HCT116 (cell line): ENCODE measurements at places on chromosomes 4 and X.

GRCh38 chr4:20403290-20403689 is 151.6 kb downstream of the SLIT2 start:
- peaks cover 6% of the 10 kb centered on the region; the same call in 1 of the 2 replicates for H3K27me3 ChIP-seq
- no peaks in the 10 kb centered on the region for H3K36me3 ChIP-seq
- no peaks in the 10 kb centered on the region; the same call in 1 of the 2 replicates for H3K4me1 ChIP-seq
- no peak overlapping the region for H3K27ac ChIP-seq
- H3K4me3 ChIP-seq, result no peak overlapping the region
- no peak for DNase-seq

DNA sequence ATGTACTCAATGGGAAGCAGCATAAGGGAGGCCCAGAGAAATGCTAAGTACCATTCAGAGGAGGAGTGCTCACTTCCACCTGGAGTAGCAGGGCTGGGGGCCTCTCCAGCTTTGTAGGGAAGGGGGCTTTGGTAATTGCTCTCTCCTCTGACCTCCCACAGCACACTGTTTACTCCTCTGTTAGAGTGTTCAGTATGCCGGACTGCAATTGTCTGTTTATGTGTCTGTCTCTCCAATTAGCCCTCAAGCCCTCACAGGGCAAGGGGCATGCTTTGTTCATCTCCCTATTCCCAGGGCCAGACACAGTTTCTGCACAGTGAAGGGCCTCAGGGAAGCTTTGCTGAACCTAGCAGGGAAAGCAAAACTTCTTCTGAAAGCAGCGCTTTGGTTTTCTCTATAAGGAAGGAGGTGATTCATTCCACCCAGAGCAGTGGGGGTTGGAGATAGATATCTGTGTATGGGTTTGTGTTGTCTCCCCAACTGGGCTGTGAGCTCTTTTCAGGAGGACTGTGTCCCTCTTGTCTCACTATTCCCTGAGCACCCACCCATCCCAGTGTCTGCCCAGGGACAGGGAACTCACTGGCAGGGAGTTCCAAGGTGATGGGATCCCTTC is 50.0 kb upstream of the VMA21 start:
- no peak overlapping the region for H3K4me3 ChIP-seq
- no peaks in the 10 kb centered on the region for H3K4me1 ChIP-seq
- DNase-seq, result no peak

DNA sequence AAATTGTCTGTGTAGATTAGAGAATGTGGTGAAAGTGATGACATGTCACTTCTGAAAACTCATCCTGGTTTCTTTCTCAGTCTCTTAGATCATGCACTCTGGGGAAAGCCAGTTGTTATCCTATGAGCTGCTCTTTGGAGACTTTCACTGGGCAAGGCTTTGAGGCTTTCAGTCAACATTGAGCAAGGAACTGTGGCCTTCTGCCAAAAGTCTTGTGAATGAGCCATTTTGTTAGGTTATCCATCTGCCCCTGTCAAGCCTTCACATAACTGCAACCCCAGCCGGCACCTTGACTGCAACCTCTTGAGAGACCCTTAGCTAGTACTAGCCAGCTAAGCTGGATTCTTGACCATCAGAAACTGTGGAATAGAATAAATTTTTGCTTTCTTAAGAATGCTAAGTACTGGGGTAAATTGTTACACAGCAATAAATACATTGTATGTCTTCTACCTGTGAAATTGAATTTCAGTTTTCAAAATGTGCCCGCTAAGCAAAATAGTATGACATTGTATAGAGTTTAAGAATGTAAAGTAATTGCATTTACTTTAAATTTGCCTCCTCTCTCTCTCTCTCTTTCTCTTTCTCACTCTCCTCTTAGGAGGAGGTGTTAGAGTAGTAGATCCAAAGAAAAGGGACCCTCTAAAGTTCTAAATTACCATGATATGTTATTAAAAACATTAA is 1273.0 kb downstream of the RAPGEF2 start:
- no peak overlapping the region for H3K27ac ChIP-seq
- H3K36me3 ChIP-seq, result no peaks in the 10 kb centered on the region
- no peak for DNase-seq
- no peaks in the 10 kb centered on the region for H3K4me1 ChIP-seq
- H3K27me3 ChIP-seq, result no peaks in the 10 kb centered on the region

- DNase-seq, result no peak
- H3K27me3 ChIP-seq, result no peaks in the 10 kb centered on the region
- no peaks in the 10 kb centered on the region for H3K36me3 ChIP-seq
These were observed 177.3 kb upstream of the EMCN start for GRCh38 chr4:100695039-100695654.

GRCh38 chr4:19358015-19358414 is 893.7 kb upstream of the SLIT2 start:
- no peaks in the 10 kb centered on the region for H3K27me3 ChIP-seq
- H3K4me1 ChIP-seq, result no peaks in the 10 kb centered on the region
- no peak for DNase-seq
- no peak overlapping the region for H3K27ac ChIP-seq
